ENCODE measurements at places on chromosomes 12 and 14. TPM values are rescaled to one million over a fixed set of nuclear protein-coding genes. Genes with fewer than 3 reads are reported as not detected.

NTF3 gene
- polyA plus RNA-seq: 2.8 TPM

SERPINA9 gene
- polyA plus RNA-seq: not detected

TULP3 gene
- 24.1 TPM for polyA plus RNA-seq

AKAP3 gene
- 0.13 TPM for polyA plus RNA-seq

SLC38A6 gene
- polyA plus RNA-seq: 15.6 TPM

UNC79 gene
- 0.38 TPM for polyA plus RNA-seq
